ENCODE measurements at places on chromosomes 7 and 10. TPM values are rescaled to one million over a fixed set of nuclear protein-coding genes. Genes with fewer than 3 reads are reported as not detected.

- no peaks in the 10 kb centered on the region for H3K36me3 ChIP-seq
- H3K27me3 ChIP-seq = peaks cover 9% of the 10 kb centered on the region
- DNase-seq = no peak
- no peak within 1 kb of the TSS for H3K27ac ChIP-seq
These were observed at the start of gene GALNT17 for GRCh38 chr7:71132127-71132376. TSS of gene GALNT17 (plus strand) at chr7:71132144.

GRCh38 chr10:125009661-125010161 is 67.8 kb downstream of the ZRANB1 start:
- no peak overlapping the region for H3K27ac ChIP-seq
- H3K27me3 ChIP-seq = peaks cover 12% of the 10 kb centered on the region
- no peak overlapping the region for H3K4me3 ChIP-seq
- H3K4me1 ChIP-seq = peaks cover 1% of the 10 kb centered on the region
- DNase-seq = no peak

DNA sequence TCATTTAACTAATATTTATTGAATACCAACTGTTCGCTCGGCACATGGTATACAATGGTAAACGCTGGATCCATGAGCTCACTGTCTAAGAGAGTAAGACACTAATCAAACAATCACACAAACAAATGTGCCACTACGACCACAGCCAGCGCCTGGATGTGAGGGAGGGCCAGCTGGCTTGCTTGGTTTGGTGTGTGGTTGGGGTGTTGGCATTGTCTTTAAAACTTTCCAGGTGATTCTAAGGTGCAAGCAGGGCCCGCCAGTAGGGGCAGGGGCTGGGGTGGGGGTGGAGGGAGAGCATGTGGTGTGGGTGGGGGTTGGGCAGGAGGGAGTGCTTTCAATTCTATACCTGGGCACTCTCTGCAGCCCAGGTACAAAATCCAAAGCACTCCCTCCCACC is 31.6 kb downstream of the ADRA2A start:
- H3K27ac ChIP-seq = no peak overlapping the region
- no peak for DNase-seq
- no peaks in the 10 kb centered on the region for H3K36me3 ChIP-seq
- no peaks in the 10 kb centered on the region for H3K4me1 ChIP-seq
- peaks cover 2% of the 10 kb centered on the region for H3K27me3 ChIP-seq

Gene SEC61G
- total RNA-seq = 200 TPM

DNA sequence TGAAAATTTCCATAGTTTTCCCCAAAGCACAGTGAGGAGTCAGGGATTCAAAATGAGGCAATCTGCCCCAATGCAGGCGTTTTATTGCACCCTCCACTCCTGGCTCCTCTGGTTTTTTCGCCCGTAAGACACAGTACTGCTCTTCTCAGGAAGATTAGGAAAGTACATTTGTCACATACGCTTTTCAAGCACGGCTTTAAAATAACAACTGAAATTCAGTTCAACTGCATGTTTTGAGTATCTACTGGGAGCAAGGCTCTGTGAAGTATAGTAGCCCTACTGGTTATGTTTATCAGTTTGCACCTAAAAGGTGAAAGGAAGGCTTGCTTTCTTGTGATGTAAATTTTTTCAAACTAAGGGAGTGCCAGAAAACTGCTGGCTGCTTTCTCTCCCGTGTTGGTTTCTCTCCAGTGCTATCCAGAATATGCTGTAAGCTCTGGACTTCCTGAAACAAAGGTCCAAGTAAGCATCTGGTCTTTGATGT is 1.9 kb upstream of the SGMS1 start:
- peak overlapping the region; percentile 77 for H3K27ac ChIP-seq
- peaks cover 30% of the 10 kb centered on the region for H3K27me3 ChIP-seq
- H3K4me1 ChIP-seq = peaks cover 37% of the 10 kb centered on the region
- DNase-seq = no peak
- no peaks in the 10 kb centered on the region for H3K36me3 ChIP-seq
- peak overlapping the region; percentile 83 for H3K4me3 ChIP-seq

Gene WEE2
- not detected for total RNA-seq

Gene SYT15B
- total RNA-seq = 0.23 TPM

GRCh38 chr10:100886091-100886490 is 26.7 kb upstream of the SLF2 start:
- H3K4me1 ChIP-seq = no peaks in the 10 kb centered on the region
- no peak overlapping the region for H3K27ac ChIP-seq
- DNase-seq = no peak

Gene VSTM4
- 0.57 TPM for total RNA-seq

DNA sequence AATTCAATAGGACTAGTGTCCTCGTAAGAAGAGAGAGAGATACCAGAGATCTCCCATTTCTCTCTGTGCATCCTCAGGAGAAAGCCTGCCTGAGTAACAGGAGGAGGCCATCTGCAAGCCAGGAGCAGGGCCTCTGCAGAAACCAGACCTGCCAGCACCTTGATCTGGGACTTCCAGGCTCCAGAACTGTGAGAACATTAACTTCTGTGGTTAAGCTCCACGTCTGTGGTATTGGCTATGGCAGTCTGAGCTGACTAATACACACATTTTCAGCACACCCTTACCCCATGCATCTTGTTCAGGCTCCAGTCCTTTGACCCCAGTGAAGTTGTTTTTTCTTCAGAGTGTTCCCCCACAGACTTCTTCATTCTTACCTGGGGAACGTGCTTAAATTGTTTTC is 3.1 kb upstream of the CRTAC1 start:
- H3K27me3 ChIP-seq = peaks cover 77% of the 10 kb centered on the region
- no peak for DNase-seq
- H3K27ac ChIP-seq = no peak overlapping the region

Gene MYH16
- not detected for total RNA-seq

GRCh38 chr7:23713285-23714149 is 3.5 kb downstream of the STK31 start:
- H3K27me3 ChIP-seq = peaks cover 4% of the 10 kb centered on the region
- H3K4me1 ChIP-seq = no peaks in the 10 kb centered on the region
- no peak overlapping the region for H3K4me3 ChIP-seq
- H3K27ac ChIP-seq = no peak overlapping the region
- no peak for DNase-seq
- H3K36me3 ChIP-seq = no peaks in the 10 kb centered on the region

DNA sequence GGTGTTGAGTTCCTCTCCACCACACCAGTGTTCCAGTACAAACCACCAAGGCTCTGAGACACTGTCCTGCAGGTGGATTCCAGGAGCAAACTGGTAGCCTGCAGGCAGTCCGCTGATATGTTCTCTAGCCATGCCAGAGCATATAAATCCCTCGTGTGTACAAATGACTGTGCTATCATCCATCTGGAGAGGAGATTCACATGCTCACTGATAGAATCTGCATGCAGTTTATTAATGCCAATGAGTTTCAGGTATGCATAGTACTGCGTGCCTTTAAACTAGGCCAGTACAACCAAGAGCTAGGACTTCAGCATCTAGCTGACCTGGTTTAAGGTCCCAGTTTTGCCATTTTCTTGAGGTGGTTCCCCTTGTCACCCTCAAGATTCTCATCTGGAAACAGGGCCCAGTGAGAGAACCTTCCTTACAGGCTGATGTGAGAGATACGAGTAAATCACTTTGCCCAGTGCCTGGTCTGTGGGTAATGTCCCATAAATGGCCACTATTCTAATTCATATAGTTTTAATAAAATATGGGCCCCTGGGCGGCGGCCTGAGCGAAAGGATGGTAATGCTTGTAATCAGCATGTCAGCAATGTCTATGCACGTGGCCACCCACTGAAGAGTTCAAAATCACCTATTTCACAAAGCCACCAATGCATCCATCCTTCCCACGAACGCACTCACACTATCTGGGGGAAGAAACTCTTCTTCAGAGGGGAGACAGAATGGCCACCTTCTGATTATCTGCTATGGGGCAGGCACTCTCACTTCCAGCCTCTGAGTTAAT is 268.0 kb upstream of the ZMIZ1 start:
- no peaks in the 10 kb centered on the region for H3K36me3 ChIP-seq
- no peak overlapping the region for H3K27ac ChIP-seq
- peaks cover 4% of the 10 kb centered on the region for H3K27me3 ChIP-seq
- DNase-seq = no peak
- H3K4me1 ChIP-seq = no peaks in the 10 kb centered on the region
- no peak overlapping the region for H3K4me3 ChIP-seq

GRCh38 chr10:102172288-102172687 is 20.1 kb downstream of the NOLC1 start:
- no peak overlapping the region for H3K27ac ChIP-seq
- no peak overlapping the region for H3K4me3 ChIP-seq

DNA sequence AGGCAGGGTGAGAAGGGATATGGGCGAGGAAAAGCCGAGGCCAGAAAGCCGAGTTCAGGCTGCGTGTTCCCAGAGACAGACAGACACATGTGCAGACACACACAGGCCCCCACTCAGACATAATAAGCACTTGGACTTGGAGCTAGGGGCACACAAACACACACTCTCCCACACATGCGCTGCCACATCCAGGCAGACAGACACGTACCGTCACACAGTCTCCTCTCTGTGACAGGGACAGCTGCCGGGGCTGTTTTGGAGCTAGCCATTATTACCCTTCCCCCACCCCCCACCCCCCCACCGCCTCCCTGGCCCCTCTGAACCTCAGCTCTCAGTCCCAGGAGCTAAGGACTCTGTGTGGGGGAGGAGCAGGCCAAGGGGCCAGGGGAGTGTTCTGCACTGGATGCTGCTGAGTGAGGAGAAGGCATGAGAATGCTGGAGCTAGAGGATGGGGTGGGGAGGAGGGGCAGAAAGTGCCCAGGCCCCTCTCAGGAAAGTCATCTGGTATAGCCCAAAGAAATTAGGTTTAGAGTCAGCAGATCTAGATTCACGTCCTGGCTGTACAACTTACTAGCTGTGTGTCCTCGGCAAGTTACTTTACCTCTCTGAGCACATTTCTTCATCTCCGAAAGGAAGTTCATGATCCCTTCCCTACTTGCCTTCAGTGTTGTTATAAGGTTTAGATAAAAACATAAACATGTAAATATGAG is 6.3 kb downstream of the PITX3 start:
- no peaks in the 10 kb centered on the region for H3K36me3 ChIP-seq
- H3K4me1 ChIP-seq = peaks cover 2% of the 10 kb centered on the region
- DNase-seq = no peak
- H3K27me3 ChIP-seq = peaks cover 53% of the 10 kb centered on the region
- H3K27ac ChIP-seq = no peak overlapping the region

- no peak overlapping the region for H3K27ac ChIP-seq
- no peak for DNase-seq
These were observed 423.6 kb downstream of the DGKB start for GRCh38 chr7:14478834-14479510.

DNA sequence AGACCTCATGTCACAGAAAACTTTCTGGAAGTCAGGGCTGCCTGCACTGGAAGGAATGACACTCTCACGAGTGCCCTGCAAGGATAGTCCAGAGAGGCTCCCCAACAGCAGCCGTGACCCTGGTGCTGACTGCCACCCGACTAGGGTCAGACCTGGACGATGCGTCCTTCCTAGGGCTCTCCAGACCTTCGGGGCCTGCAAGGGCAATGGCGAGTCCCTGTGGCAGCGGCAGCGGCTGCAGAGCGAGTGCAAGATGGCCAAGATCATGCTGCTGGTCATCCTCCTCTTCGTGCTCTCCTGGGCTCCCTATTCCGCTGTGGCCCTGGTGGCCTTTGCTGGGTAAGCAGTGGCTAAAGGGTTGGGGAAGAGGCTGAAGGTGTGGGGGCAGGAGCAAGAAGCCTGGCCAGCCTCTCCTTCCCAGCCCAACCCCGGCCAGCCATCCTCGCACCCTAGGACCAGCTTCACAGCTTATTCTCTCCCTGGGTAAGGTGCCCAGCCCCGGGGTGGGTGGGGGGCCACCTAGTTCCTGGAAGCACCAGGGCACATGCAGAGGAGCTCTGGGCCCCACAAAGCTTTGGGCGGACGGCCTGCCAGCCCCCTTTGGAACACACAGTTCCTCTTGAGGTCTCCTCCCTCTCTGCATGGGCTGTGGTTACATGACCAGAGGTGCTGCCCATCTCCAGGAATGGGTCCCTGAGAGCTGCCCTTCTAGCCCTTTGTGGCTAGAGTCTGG is 5.5 kb downstream of the OPN4 start:
- no peaks in the 10 kb centered on the region for H3K4me1 ChIP-seq
- H3K4me3 ChIP-seq = no peak overlapping the region
- no peaks in the 10 kb centered on the region for H3K36me3 ChIP-seq
- no peak for DNase-seq
- no peak overlapping the region for H3K27ac ChIP-seq
- H3K27me3 ChIP-seq = no peaks in the 10 kb centered on the region

Gene AKR1E2
- total RNA-seq = 10.1 TPM

Gene GSTO2
- total RNA-seq = 1.4 TPM

Gene TRIM74
- 0.69 TPM for total RNA-seq

- no peak overlapping the region for H3K4me3 ChIP-seq
- no peak for DNase-seq
- H3K27me3 ChIP-seq = peaks cover 29% of the 10 kb centered on the region
- H3K4me1 ChIP-seq = peaks cover 8% of the 10 kb centered on the region
- no peak overlapping the region for H3K27ac ChIP-seq
These were observed 13.6 kb upstream of the STAMBPL1 start for GRCh38 chr10:88866454-88866853.

DNA sequence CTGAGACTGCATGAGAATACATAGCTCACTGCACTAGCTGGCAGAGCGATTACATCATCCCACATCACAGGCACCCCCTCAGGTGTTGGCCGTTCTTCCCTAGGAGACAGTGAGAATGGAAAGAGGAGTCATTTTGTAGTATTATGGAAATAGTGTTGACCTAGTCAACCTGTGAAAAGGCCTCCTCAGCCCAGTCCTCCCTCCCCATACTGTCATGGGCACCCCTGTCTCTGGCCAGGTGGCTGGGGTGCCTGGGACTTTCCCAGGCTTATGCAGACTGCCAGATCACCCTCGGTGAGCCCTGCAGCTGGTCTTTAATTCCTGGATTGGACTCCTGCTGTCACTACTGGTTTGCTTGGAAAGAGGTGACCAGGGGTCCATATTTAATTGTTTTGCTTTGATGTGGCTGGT is 4.0 kb downstream of the INPP5A start:
- H3K36me3 ChIP-seq = peaks cover 36% of the 10 kb centered on the region
- H3K4me1 ChIP-seq = peaks cover 55% of the 10 kb centered on the region
- H3K27me3 ChIP-seq = no peaks in the 10 kb centered on the region
- H3K27ac ChIP-seq = peak overlapping the region; percentile 75
- peak overlapping the region; percentile 37 for H3K4me3 ChIP-seq

- peaks cover 56% of the 10 kb centered on the region for H3K4me1 ChIP-seq
- peaks cover 25% of the 10 kb centered on the region for H3K27me3 ChIP-seq
- DNase-seq = peak; percentile 36
- no peaks in the 10 kb centered on the region for H3K36me3 ChIP-seq
- H3K4me3 ChIP-seq = no peak overlapping the region
These were observed 23.6 kb downstream of the ST8SIA6 start for GRCh38 chr10:17430647-17431355.

Gene MKI67
- 163 TPM for total RNA-seq

Gene IRF5
- total RNA-seq = 26.0 TPM

Gene CDC14C
- total RNA-seq = not detected

DNA sequence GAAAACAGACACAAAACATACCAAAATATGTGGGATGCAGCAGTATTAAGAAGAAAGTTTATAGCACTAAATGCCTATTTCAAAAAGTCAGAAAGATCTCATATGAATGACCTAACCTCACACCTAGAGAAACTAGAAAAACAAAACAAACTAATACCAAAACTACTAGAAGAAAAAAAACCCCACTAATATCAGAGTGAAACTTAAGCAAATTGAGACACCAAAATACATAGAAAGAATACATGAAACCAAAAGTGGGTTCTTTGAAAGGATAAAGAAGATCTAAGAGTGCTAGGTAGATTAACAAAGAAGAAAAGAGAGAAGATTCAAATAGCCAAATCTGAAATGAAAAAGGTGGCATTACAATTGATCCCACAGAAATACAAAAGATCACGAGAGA is 494.1 kb downstream of the SH2D4B start:
- no peak for DNase-seq
- no peak overlapping the region for H3K27ac ChIP-seq
- H3K4me1 ChIP-seq = no peaks in the 10 kb centered on the region
- H3K27me3 ChIP-seq = no peaks in the 10 kb centered on the region
- H3K36me3 ChIP-seq = no peaks in the 10 kb centered on the region
